Stimulated activated CD4-positive, alpha-beta T cell treated with anti-CD3 and anti-CD28 coated beads, Interleukin-12 subunit alpha, Interleukin-12 subunit beta, amount 100 ng/mL, for 4 hours (primary cell): ENCODE measurements at places on chromosomes 4 and X.
A peak's percentile ranks its signal among the peaks of the same experiment; 100 is the strongest.

- no peak for DNase-seq
Measured at GRCh38 chr4:145540235-145540634, 58.6 kb downstream of the SMAD1 start.

DNA sequence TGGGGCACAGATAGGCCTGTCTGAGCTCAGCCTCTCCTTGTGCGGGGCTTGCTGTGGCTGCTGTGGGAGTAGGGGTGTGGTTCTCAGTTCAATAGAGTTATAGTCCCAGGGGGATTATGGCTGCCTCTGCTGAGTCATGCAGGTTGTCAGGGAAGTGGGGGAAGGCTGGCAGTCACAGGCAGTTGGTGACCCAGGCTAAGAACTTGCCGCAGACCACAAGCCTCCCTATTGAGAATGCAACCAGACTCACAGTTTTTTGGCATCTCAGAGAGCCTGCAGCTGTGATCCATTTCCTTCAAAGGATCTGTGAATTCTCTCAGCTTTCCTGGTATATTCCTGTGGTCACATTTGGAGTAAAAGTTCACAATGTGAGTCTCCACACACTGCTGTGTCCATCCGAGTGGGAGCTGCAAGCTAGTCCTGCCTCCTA lies 364.9 kb downstream of the ZNF674 start:
- DNase-seq = no peak

GRCh38 chrX:131778269-131779218 lies 234.7 kb downstream of the OR13H1 start:
- no peak for DNase-seq

DNA sequence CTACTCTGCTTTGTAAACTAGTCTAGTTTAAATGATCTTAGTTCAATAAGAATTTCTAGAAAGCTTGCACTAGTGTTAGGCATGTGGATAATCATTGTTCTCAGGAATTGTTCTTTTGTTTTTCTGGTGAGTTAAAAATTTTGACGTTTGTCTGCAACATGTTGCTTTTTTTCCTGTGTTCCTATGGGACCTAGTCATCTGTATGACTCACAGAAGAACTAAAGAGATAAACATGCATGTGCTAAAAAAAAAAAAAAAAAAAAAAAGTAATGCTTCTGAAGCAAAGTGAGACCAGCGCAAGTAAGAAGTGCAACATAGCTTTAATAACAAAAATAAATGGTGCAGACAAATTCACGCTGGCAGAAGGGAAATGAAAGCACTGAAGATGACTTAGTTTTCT lies 471.2 kb downstream of the IQCM start:
- DNase-seq = no peak

DNA sequence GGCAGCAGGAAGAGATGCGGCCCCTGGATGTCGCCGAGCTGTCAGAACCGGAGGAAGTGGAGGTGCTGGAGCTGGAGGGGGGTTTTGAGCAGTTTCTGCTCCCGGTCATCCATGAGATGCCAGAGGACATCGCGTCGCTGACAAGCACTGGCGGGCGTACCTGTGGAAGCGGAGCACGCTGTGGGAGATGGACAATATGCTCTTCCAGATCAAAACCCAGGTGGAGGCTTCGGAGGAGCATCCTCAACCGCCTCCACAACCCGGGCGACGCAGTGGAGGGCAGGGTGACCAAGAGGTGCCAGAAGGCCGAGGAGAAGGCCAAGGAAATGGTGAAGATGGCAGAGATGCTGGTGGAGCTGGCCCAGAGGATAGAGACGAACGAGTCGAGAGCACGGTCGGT lies 7.6 kb upstream of the CCNQ start:
- DNase-seq = no peak

- DNase-seq = no peak
Measured at GRCh38 chr4:38919494-38919893, 51.9 kb downstream of the FAM114A1 start.

GRCh38 chr4:73916172-73916925 lies 47.2 kb downstream of the CXCL1 start:
- no peak for DNase-seq

DNA sequence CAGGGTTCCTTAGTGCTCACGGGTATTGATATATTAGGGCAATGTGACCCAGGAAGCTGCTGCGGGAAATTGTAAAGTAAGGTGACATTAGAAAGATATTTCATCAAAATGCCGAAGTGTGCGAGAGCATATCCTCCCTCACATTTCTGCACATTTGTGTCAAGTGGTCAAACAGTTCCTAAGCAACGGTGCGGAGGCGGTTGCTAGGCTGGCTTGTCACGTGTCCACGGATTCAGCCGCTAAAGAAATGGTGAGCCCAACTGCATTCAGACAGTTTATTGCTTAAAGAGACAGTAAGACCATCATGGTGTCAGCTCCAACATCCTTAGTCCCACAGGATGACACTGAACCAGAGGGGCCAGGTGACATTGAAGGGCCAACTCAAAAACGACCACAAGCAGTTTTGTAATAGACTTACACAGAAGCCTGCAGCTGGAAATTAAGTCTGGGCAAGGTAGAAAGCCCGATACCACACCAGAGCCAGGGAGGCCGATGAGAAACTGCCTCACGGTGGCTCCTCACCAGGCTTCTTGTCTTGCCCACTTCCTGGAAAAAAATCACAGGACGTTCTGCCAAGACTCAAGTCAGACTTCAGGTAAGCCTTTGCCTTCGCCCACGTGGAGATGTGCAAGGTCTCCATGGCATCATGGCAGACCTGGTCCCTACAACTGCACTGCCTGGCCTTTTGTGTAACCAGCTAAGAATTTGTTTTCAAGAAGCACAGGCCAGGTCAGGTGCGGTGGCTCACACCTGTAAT lies 50.4 kb downstream of the USP11 start:
- DNase-seq = no peak

DNA sequence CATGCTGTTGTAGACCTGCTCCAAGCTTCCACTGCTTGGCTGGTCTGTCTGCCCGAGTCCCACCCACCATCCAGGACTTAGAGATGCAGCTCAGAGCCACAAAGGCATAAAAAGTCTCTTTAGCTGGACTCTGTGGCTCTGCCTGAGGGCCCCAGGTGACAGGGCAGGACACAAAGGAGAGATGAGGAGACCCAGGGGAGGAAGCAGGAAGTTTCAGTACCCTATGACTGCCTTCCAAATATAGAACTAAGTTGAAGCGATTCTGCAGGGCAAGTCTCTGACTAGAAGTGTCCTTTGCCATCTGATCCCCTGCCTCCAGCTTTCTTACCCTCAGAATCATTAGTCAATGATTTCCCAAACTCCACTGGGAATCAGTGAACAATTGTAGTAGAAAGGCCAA lies 11.2 kb upstream of the CXCR3 start:
- DNase-seq = no peak

DNA sequence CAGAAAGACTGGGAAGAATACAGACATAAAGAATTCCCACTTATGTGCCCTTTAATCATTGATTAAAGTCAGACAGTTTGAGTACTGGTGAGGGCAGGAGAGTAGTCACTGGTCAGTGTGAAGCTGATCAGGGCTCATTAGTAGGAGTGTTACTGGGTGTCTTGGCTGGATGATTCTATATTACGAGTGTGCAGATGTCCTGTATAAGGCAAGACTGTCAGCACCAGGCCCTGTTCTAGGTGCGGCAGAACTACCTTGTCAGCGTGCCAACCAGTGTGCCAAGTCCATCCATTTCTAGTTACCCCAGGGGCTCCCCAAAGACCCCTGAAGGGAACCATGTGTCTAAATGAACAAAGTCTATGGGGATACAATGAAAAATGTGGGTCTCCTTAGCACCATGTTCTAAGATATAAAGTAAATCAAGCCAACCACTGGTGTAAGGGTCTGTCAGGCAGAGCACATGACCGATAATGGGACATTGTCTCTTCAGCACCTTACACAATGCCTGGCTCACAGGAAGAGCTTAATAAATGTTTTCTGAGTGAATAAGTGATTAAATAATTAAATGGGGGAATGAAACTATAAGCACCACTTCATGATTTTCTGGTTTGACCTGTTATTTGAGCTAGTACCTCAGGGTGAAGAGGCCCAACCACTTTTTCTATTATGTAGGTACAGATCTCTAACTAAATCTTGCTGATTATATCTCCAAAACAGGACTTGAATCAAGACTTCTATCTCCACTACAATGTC lies 205.0 kb downstream of the CAMK2D start:
- no peak for DNase-seq

- no peak for DNase-seq
Measured at GRCh38 chr4:165737309-165737972, 135.6 kb upstream of the TLL1 start.

- no peak for DNase-seq
Measured at GRCh38 chrX:8657883-8658282, 74.1 kb downstream of the ANOS1 start.

GRCh38 chrX:22748093-22748999 lies 251.4 kb upstream of the DDX53 start:
- DNase-seq = peak; percentile 10

DNA sequence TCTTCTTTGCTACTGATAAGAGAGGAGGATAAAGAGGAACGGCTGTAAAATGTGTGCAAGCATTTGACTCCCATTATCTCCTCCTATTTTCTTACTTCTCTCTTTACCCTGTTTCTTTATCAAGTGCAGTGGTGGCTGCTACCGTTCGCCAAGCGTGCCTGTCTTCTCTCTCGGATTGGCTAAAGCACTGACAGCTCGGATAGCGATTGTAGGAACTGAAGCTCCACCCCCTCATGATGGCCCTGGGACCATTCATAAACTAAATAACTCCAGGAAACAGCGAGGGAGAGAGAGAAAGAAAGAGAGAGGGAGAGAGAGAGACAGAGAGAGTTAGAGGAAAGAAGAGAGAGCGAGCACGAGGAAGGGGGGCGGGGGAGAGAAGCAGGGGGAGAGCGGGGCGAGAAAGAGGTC lies 305 bp upstream of the MAB21L2 start:
- DNase-seq = no peak

- DNase-seq = no peak
Measured at GRCh38 chrX:96432647-96433046, 252.0 kb upstream of the DIAPH2 start.

DNA sequence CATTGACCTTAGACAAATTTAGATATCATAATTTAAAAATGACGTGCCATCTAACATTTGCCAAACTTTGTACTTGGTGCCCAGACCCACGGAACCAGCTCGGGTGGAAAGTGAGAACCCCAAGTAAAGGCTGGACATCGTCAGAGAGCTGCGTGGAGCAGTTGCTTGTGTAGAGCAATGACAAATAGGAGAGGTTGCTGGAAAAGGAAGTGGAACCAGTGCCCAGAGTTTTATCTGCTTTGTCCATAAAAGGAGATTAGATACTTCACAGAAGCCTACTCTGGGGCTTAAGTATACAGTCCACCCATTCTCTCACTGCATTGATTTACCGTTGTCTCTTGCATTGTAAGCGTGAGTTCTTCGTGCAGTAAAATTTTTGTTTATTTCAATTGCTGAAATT lies 5.4 kb upstream of the TBC1D1 start:
- DNase-seq = no peak
